Thoracic aorta (tissue), 2 donors: ENCODE measurements at places on chromosomes 16 and 17. TPM values are rescaled to one million over a fixed set of nuclear protein-coding genes. Genes with fewer than 3 reads are reported as not detected.
A peak's percentile ranks its signal among the peaks of the same experiment; 100 is the strongest.

GRCh38 chr16:89581045-89581695 is 5.6 kb downstream of the CPNE7 start:
- H3K36me3 ChIP-seq: no peaks in the 10 kb centered on the region
- H3K4me1 ChIP-seq: no peaks in the 10 kb centered on the region
- no peak overlapping the region for H3K4me3 ChIP-seq
- no peak overlapping the region for H3K27ac ChIP-seq
- no peak for DNase-seq
- no peaks in the 10 kb centered on the region for H3K27me3 ChIP-seq

The ST6GALNAC2 gene
- not detected for total RNA-seq

- H3K36me3 ChIP-seq: no peaks in the 10 kb centered on the region
- H3K4me3 ChIP-seq: peak overlapping the region; percentile 14
- peak overlapping the region; percentile 48 for H3K27ac ChIP-seq
- peaks cover 64% of the 10 kb centered on the region for H3K4me1 ChIP-seq
- no peaks in the 10 kb centered on the region for H3K27me3 ChIP-seq
These were observed 61.1 kb upstream of the CIBAR2 start for GRCh38 chr16:85173146-85173980.

The TNFRSF13B gene
- not detected for total RNA-seq

The SECTM1 gene
- 16.7 TPM for total RNA-seq

DNA sequence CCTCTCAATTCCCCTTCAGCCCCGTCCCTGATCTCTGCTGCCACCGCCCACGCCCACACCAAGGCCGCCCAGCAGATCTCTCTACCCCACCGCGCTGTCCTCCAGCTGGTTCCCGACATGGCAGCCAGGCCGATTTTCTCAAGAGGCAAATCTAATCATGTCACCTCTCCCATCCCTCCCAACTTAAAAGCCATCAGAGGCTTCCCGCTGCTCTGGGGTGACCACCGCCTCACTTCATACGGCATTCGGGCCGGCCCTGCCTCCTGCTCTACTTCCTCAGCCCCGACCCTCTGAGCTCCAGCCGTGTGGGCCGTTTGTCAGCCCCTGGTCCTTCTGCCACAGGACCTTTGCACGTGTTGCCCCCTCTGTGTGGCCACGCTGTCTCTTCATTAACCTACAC is 63.2 kb downstream of the RPH3AL start:
- no peak overlapping the region for H3K4me3 ChIP-seq
- H3K36me3 ChIP-seq: no peaks in the 10 kb centered on the region
- H3K27me3 ChIP-seq: no peaks in the 10 kb centered on the region
- no peak overlapping the region for H3K27ac ChIP-seq
- DNase-seq: no peak

DNA sequence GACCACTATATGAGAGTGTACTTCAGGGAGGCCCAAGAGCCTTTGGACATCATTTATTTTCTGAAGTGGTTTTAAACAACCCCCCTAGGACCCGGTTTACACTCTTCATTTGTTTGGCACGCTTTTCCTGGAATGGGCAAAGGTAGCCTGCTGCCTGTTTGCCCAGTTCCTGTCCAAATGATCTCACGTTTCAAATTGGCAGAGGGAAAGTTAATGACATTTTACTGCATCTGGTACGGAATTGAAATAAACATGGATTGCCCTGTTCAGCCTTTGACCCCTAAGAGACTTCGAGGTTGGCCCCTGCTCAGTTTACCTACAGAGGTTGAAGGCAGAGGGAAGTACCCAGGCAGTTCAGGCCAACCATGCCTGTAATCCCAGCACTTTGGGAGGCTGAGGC is 5.8 kb upstream of the RPRML start:
- H3K4me1 ChIP-seq: peaks cover 14% of the 10 kb centered on the region
- peak overlapping the region; percentile 63 for H3K27ac ChIP-seq
- DNase-seq: no peak

- H3K4me1 ChIP-seq: no peaks in the 10 kb centered on the region
- no peak for DNase-seq
- no peaks in the 10 kb centered on the region for H3K36me3 ChIP-seq
- H3K4me3 ChIP-seq: no peak overlapping the region
- H3K27ac ChIP-seq: no peak overlapping the region
These were observed 9.6 kb upstream of the WIPF2 start for GRCh38 chr17:40209404-40210093.

GRCh38 chr16:50708373-50709060 is 15.1 kb downstream of the NOD2 start:
- H3K4me1 ChIP-seq: peaks cover 13% of the 10 kb centered on the region
- H3K27me3 ChIP-seq: no peaks in the 10 kb centered on the region
- no peak for DNase-seq
- no peak overlapping the region for H3K4me3 ChIP-seq

- DNase-seq: no peak
- peaks cover 4% of the 10 kb centered on the region for H3K36me3 ChIP-seq
- peaks cover 12% of the 10 kb centered on the region for H3K4me1 ChIP-seq
- peak within 1 kb of the TSS; percentile 96 for H3K4me3 ChIP-seq
- no peaks in the 10 kb centered on the region for H3K27me3 ChIP-seq
- H3K27ac ChIP-seq: no peak within 1 kb of the TSS
These were observed at the start of gene CENPV for GRCh38 chr17:16353317-16354174. CENPV (minus strand) TSS chr17:16353469; CDS start chr17:16353436, 33 bp downstream.

DNA sequence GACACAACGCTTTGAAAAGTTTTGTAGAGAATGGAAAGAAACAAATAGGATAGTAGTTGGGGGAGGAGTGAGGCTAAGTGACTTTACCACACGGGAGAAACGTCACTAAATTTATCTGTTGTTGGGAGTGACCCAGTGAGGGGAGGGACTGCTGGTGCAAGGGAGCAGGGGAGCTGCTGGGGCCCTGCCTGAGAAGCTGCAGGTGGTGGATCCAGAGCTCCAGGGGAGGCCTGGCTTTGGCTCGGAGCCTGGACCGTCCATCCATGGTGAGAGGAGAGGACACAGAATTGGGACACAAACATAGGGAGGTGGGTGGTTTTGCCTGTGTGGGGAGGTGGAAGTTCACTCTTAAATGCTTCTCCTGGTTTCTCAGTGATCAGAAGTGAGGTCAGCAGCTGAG is 107.6 kb downstream of the GOSR1 start:
- DNase-seq: no peak
- H3K4me3 ChIP-seq: no peak overlapping the region

DNA sequence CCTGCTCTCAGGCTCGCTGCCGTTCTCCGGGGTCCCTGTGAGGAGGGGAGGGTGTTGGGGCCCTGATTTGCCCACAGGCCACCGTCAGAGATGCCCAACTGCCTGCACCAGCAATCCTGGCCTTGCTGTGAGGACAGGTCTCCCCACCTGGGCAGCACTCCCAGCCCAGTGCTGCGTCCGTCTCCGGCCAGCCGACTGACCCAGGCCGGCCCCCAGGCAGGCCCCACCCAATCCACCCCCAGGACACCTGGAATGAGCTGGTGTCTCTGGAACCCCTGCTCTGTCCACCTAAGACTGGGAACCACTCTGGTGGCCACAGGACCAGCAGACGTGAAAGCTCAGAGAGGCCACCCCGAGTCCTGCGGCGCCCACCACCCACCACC is 20.1 kb downstream of the PKD1 start:
- peaks cover 22% of the 10 kb centered on the region for H3K4me1 ChIP-seq
- no peaks in the 10 kb centered on the region for H3K27me3 ChIP-seq
- DNase-seq: no peak
- H3K4me3 ChIP-seq: no peak overlapping the region

The SDR42E2 gene
- total RNA-seq: not detected

The CDH1 gene
- 1.1 TPM for total RNA-seq

The MRC2 gene
- 242 TPM for total RNA-seq

The RHBDL3 gene
- total RNA-seq: not detected

DNA sequence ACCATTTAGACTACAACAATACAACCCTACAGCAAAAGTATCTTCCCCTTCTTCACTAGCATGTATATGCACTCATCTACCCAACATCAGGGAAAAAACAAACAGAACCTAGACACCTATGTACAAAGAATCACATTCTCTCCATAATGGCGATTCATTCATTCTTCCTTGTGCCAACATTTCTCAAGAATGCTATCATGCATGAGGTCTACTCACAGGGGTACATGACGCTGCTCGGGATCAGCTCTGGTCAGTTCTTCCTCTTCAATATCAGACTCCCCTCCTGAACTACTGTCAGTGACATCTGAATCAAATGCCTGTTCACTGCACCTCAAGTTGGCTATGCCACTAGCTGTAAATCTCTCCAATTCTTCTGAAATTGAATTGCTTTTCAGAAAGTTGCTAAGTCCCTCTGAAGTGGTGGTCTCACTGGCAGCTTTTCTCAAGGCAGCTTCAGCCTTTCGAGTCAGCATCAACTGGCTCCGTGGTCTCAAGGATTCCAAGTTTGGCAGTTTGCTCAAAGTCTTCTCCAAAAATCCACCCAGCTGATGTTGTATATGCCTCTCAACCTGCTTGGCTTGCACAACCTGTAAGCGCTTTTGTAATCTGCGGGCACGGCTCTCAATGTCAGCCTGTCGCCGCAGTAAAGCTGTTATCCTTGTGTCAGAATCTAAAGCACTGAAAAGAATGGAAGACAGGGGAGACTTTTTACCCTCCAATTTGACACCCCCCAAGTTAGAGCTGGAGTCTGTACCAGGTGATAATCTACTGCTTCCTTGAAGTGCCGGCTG is 22.4 kb downstream of the KANSL1 start:
- H3K27me3 ChIP-seq: no peaks in the 10 kb centered on the region
- H3K36me3 ChIP-seq: peaks cover 16% of the 10 kb centered on the region
- no peak overlapping the region for H3K27ac ChIP-seq
- H3K4me1 ChIP-seq: peaks cover 40% of the 10 kb centered on the region

- peak overlapping the region; percentile 33 for H3K4me3 ChIP-seq
- H3K4me1 ChIP-seq: peaks cover 22% of the 10 kb centered on the region
- H3K27ac ChIP-seq: no peak overlapping the region
- no peaks in the 10 kb centered on the region for H3K36me3 ChIP-seq
These were observed 13.7 kb downstream of the ALOX12B start for GRCh38 chr17:8073627-8074484.

The C17orf78 gene
- not detected for total RNA-seq
